ENCODE measurements at places on chromosomes 1 and 21. TPM values are rescaled to one million over a fixed set of nuclear protein-coding genes. Genes with fewer than 3 reads are reported as not detected.

GRCh38 chr21:32352526-32352925 is 40.3 kb downstream of the URB1 start:
- DNase-seq = no peak

DNA sequence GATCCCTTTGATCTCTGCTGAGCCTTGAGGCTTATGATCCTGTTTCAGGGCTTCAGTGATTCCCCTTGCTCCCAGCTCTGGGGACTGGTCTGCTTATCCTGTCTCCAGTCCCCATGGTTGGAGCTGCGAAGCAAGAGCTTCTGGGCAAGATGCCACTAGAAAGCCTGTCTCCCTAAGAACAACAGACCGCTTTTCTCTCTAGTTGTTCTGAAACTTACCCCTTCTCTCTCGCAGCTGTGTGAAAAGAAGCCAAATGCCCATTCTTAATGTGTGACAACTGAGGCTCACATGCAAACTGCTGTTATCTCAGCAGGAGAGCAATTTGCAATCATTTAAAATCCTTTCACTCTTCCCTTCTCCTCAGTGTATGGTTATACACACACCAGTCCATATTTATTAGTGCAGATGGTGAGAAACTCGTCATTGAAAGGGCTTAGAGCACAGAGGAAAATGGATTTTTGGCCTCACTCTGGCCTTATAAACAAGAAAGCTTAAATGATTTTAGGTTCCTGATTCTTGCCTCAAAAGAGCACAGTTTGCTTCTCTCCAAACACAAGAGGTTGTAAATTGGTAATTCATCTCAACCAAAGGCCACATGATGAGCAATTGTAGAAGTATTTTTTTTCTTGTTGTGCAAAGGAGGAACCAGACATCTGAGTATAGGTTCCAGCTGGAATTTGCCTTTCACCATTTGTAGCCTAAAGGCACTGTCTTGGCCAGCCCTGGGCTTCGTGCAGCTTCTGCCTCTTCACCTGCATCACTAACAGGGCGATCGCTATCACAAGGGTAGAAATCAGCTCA is 179.2 kb upstream of the LMO4 start:
- DNase-seq = no peak

DNA sequence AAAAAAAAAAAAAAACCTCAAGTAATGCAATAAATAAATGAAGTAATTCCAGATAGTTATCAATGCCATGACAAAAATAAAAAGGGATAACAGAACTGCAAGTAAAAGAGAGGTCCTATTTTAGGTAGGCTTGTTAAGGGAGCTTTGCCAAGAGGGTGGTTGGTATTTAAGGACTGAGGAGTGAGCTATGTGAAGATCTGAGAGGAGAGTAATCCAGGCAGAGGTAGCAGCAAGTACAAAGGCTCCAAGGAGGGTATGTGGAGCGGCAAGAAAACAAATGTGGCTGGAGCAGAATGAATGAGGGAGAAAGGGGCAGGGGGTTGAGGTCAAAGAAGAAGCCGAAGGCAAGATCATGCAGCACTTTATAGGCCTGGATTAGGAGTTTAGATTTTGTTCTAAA is 59.9 kb upstream of the CDC42BPA start:
- no peak for DNase-seq

The GCSAML gene
- total RNA-seq = 2.7 TPM

The PRR9 gene
- not detected for total RNA-seq
